ENCODE measurements at places on chromosomes 6 and 20. TPM values are rescaled to one million over a fixed set of nuclear protein-coding genes. Genes with fewer than 3 reads are reported as not detected.

The LRP11 gene
- 16.0 TPM for total RNA-seq

DNA sequence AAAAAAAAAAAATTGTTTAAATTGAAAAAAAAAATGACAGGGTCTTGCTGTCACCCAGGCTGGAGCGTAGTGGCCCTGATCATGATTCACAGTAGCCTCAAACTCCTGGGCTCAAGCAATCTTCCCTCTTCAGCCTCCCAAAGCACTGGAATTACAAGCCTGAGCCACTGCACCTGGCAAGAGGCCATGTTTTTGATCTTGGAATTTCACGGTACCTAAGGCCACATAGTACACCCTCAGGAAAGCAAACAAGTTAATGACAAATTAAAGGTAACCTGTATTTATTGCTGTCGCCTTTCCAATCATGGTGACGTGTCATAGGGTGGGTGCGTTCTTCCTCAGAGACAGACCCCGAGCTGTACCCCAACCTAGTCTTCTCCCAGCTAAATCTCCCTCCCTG, 79.2 kb downstream of the LINC00237 start:
- H3K4me1 ChIP-seq = no peaks in the 10 kb centered on the region
- no peaks in the 10 kb centered on the region for H3K36me3 ChIP-seq
- no peak overlapping the region for H3K4me3 ChIP-seq
- no peak overlapping the region for H3K27ac ChIP-seq

- no peak overlapping the region for H3K4me3 ChIP-seq
- H3K27me3 ChIP-seq = no peaks in the 10 kb centered on the region
- H3K27ac ChIP-seq = no peak overlapping the region
- H3K36me3 ChIP-seq = no peaks in the 10 kb centered on the region
Measured at GRCh38 chr6:86357877-86358276, 579.5 kb upstream of the HTR1E start.

The PRDM13 gene
- 0.04 TPM for total RNA-seq

DNA sequence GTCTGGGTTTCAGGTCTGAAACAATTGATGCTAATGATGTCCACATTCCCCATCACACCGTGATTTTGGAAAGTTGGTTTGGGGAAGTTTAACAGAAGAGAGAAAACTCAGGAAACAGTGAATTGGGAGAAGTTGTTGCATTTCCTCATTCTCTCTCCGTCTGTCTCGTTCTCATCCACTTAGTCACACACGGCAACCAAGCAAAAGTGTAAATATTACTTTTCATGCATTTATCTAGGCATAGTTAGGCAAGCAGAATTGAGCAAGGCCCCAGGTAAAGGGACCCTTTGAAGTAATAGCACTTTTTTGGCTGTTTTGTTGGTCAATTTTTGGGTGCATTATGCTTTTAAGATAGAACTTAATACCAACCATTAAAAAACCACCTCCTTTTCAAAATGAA, 137.0 kb upstream of the SULF2 start:
- H3K36me3 ChIP-seq = no peaks in the 10 kb centered on the region
- H3K4me3 ChIP-seq = no peak overlapping the region
- H3K27ac ChIP-seq = peak overlapping the region; percentile 47
- H3K27me3 ChIP-seq = peaks cover 57% of the 10 kb centered on the region

- H3K27me3 ChIP-seq = no peaks in the 10 kb centered on the region
- no peak overlapping the region for H3K4me3 ChIP-seq
- peak; percentile 25 for DNase-seq
- no peak overlapping the region for H3K27ac ChIP-seq
- H3K4me1 ChIP-seq = no peaks in the 10 kb centered on the region
Measured at GRCh38 chr6:20572940-20573339, 38.7 kb downstream of the CDKAL1 start.

DNA sequence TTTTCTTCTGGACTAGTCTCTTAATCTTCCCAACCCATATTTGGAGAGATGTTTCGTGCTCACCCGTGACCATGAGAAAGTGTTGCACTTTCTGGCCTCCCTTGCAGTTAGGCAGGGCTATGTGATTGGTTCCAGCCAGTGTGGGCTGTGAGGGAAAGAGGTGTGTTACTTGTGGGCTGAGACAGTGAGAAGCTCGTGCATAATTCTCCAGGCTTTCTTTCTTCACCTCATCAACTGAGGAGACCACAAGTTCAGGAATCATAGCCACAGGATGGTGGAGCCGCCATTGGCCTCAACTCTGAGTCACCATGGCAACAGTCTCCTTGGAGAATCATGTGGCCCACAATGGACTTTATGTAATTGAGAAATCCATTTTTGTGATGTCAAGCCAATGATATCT, 57.5 kb upstream of the FUCA2 start:
- no peaks in the 10 kb centered on the region for H3K27me3 ChIP-seq
- no peaks in the 10 kb centered on the region for H3K36me3 ChIP-seq
- no peak for DNase-seq

The FAM162B gene
- total RNA-seq = 12.3 TPM

All from muscle of leg (tissue), 16 donors.